A673 (cell line): ENCODE measurements at places on chromosomes 12 and 14.

- DNase-seq, result no peak
These were observed 208.2 kb upstream of the TMTC1 start for GRCh38 chr12:29991924-29992323.

DNA sequence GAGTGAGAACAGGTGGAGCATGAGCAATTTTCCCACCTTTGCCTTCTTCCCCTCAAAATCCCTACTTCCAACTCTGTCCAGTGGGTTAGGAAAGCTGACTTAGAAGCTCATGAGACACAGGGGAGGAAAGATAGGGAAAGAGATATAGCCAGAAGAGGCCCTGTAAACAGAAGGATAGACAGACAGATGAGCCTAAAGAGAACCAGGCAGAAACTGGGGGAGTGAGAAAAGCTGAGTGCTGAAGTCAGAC is 5.0 kb downstream of the AJUBA start:
- DNase-seq, result no peak

GRCh38 chr14:101022121-101022520 is 118.6 kb upstream of the RTL1 start:
- DNase-seq, result no peak

DNA sequence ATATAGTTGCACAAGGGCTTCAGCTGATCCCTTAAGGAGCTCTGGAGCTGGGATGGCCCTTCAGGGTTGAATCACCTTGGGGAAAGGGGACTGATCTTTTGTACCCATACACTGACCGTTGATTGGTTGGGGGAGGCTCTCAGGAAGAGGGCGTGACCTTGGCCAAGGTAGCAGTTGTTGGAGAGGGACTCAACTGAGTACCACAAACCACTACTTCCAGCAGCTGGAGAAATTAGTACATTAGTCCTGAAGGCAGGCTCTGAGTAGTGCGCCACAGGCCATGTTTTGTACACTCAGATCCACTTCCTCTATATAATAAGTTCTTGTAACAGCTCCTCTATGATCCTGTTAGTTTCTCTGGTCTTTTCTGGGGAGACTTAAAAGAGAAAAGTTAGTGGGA is 317.6 kb downstream of the CCDC91 start:
- DNase-seq, result no peak

GRCh38 chr12:8108808-8109398 is 14.5 kb upstream of the CLEC4A start:
- peak; percentile 82 for DNase-seq

DNA sequence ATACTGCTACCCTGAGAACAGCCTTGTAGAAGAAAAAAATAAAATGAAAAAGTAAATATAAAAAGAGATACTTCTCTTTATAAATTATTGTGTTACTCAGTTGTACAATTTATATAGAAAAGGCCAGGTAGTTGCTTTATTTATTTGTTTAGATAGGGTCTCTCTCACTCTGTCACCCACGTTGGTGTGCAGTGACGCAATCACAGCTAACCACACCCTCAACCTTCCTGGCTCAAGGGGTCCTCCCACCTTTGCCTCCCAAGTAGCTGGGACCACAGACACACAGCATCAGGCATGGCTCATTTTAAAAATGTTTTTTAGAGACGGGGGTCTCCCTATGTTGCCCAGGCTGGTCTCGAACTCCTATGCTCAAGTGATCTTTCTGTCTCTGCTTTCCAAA is 175.4 kb upstream of the PZP start:
- no peak for DNase-seq

DNA sequence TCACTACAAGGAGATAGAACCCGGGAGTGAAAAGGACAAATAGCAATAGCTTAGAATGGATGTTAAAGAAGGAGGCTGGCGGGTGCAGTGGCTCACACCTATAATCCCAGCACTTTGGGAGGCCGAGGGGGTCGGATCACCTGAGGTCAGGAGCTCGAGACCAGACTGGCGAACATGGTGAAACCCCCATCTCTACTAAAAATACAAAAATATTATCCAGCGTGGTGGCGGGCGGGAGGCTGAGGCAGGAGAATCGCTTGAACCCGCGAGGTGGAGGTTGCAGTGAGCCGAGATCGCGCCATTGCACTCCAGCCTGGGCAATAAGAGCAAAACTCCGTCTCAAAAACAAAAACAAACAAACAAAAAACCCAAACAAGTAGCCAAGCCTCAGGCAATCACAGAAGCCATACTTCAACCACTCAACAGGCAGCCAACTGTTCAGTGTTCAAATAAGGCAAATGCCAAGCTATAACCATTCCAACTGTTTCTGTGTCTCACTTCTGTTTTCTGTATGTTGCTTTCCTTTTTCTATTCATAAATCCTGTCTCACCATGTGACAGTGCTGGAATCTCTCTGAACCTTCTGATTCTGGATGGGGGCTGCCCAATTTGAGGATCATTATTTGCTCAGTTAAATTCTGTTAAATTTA is 3.9 kb upstream of the SPTLC2 start:
- DNase-seq, result no peak

- no peak for DNase-seq
These were observed 88.7 kb downstream of the LLPH start for GRCh38 chr12:66041651-66042363.

GRCh38 chr12:83150465-83151189 is 463.9 kb downstream of the TMTC2 start:
- DNase-seq, result no peak

GRCh38 chr12:104741497-104742367 is 216.4 kb downstream of the SLC41A2 start:
- DNase-seq, result no peak

GRCh38 chr14:72098210-72098609 is 166.0 kb downstream of the RGS6 start:
- DNase-seq, result no peak

DNA sequence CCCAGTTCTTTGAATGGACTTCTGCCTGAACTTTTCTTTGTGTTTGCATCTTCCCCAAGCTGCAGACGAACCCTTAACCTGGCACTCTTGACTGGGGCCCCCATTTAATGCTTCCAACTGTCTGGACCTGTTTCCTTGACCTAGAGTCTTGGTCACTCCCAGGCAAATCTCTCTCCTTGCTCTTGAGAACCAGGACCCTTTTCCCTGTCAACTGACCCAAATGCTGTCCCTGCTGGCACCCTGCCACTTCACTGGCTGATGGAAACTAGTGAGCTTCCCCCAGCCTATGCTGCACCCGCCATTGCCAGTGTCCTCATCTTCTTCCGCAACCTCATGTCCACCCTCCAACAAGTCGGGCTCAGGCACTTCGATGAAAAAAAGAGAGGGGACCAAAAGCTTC is 79.5 kb downstream of the PRIMA1 start:
- no peak for DNase-seq

DNA sequence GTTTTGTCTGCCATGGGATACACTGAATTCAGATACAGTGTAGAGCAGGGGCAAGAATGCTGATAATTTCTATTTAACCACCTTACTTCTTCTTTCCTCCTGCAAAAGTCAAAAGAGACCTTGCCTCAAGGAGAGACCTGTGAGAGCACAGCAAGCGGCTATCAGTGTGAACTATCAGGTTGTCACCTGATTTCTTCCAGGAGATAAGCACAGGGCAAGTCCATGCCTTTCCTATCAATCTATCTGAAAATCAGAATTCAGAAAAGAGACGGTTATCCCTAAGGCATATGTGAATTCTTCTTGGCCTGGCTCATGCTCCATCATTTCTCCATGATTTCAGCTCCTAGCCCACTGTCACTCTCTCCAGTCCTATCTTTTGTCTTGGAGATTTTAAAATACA is 128.9 kb upstream of the CCND2 start:
- no peak for DNase-seq

DNA sequence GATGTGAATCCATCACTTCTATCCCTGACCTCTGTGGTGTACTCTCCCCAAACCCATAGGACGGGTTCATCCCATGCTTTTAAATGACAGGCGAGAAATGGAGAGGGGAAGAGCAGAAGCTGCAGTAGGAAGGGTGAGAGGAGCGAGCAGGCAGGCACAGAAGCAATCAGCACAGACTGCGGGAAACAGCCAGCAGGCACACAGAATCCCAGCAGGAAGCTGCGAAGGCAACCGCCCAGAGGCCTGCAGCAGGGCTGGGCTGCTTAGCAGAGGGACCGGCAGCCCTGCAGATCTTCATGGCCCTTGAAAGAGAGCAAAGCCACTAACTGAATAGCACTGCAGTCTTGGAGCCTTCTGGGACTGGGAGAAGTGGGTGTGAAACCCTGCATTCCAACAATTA is 287.0 kb upstream of the FKBP4 start:
- DNase-seq, result peak; percentile 24

- peak; percentile 67 for DNase-seq
These were observed 88.6 kb downstream of the R3HDM2 start for GRCh38 chr12:57342207-57342691.

DNA sequence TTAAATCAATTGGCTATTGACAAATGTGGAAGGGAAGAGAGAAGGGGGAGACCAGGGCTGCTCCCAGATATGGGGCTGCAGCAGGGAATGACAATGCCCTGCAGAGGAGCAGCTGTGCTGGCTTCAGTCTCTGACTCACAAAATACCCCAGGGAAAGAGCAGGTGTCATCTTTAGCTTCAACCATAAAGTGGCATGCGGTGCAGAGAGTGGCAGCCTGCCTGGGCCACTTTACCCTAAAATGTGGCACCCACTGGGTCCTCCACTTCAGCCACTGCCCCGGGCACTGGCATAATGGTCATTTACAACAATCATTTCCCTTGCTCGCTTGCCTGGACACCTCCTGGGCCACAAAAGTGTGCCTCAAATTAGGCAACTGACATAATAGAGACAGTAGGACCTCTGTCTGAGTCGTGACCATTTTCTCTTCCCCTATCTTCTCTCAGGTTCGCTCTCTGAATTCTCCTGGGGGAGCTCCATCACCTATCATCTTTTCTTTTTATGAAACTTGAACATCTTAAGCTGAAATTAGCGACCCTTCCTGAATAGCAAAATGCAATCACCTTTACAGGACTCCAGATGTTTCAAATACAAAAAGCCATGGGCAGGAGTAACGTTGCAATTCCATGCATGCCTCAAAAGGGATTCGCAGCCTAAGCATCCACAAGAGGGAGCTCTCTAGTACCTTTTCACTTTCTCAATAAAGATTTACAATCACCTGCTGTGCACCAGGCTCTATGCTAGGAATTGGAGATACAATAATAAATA is 179.9 kb upstream of the ATF7IP start:
- peak; percentile 83 for DNase-seq

DNA sequence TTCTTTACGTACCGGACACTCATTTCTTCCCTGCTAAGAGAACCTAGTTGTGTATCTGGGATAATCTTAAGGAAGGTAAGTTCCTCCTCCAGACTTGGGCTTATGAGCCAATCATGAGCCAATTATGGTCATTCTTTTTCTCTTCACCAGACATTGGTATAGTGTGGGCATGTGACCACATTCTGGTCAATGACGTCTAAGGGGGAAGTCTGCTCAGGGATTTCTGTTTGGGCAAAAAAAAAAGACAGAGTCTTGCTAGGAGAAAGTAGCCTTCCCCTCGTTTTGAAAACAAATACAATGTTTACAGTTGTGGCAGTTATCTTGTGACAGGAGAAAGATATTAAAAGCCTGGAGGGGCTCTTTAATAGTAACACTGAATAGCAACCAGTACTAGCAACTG is 20.1 kb upstream of the PLXNC1 start:
- no peak for DNase-seq

GRCh38 chr12:54378796-54379397 is 5.6 kb downstream of the ZNF385A start:
- DNase-seq, result peak; percentile 68

DNA sequence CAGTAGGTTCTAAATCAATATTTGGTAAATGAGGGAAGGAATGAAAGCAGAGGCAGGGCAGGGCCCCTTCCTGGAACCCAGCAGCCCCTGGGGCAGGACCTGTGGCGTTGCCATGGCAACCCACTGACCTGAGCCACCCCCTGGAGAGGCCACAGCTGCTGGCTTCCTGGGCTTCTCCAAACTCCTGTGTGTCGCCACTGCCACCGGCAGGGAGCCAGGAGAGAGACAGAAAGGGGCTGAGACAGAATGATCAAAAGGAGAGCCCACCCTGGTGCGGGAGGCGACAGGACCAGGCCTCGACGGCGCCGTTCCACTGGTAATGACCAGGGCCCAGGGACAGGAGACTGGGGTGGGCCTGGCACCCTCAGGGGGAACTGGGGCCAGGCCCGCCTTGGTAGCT is 18.2 kb downstream of the RFX4 start:
- DNase-seq, result no peak

DNA sequence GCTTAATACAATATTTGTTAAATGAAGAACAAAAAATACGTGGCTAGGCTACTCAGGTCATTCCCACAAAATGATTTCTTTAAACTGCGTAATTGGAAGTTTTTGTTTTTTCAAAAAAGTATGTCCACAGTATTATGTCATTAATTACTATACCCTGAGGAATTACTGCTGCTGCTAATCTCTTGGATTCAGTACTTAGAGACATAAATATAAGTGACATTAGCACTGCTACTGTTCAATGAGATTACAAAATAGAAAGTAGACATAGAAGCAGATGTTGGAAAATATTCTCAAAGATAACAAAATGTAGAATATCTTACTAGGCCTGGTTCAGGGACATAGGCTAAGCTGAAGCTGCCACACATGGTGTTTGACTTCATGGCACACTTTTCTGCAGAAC is 36.3 kb downstream of the HMGA2 start:
- DNase-seq, result peak; percentile 38

- no peak for DNase-seq
These were observed 311.7 kb upstream of the FKBP4 start for GRCh38 chr12:2482938-2483660.

- no peak for DNase-seq
These were observed 59.0 kb downstream of the CCDC85C start for GRCh38 chr14:99544991-99545390.

GRCh38 chr12:96196781-96197180 is 2.6 kb downstream of the ELK3 start:
- no peak for DNase-seq

GRCh38 chr12:69708649-69709048 is 9.5 kb upstream of the BEST3 start:
- no peak for DNase-seq

DNA sequence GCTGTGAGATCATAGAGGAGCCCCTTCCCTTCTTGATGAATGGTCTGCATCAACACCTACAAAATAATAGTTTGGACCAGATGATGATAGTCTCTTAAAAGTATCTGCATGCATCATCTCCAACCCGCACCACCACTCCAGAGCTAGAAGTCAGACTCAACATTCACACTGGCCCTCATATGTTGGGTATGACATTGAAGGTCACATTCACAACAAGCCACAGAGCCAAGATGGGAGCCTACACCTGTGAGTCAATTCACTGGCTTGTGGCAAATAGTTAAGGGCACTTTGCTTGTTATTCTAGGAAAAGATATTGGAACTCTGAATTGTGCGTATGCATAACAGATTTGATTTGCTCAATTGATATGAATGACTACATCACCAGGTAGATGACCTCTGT is 1197.9 kb downstream of the VRK1 start:
- no peak for DNase-seq

GRCh38 chr14:49206828-49207227 is 379.4 kb downstream of the RPS29 start:
- DNase-seq, result no peak

GRCh38 chr12:94831081-94831751 is 172.3 kb downstream of the NDUFA12 start:
- no peak for DNase-seq

DNA sequence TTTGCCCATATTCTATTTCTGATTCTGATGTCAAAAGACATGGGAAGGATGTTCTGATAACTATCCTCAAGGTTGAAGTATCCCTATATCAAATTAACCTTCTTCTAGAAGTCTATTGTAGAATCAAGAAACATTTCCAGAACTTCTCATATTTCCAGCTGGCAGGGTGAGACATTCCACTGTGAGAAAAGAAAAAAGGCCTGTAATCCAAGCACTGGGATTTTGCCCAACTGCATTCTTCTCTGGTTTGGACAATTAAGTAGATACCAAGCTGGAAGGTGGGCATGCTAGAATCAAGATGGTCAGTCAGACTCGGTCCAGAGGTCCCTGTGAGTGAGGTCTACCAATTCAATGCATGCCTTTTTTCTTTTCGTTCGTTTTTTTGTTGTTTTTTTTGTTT is 60.9 kb downstream of the MAP3K9 start:
- DNase-seq, result no peak
